ENCODE measurements at places on chromosomes 1 and 21. TPM values are rescaled to one million over a fixed set of nuclear protein-coding genes. Genes with fewer than 3 reads are reported as not detected.
A peak's percentile ranks its signal among the peaks of the same experiment; 100 is the strongest.

- H3K4me3 ChIP-seq, result no peak overlapping the region
- peak; percentile 49 for DNase-seq
- H3K27ac ChIP-seq, result no peak overlapping the region
- no peaks in the 10 kb centered on the region for H3K27me3 ChIP-seq
These were observed 5.8 kb downstream of the TRIM11 start for GRCh38 chr1:228400692-228401454.

GRCh38 chr1:161728376-161729226 is 7.3 kb downstream of the FCRLB start:
- DNase-seq, result no peak
- no peaks in the 10 kb centered on the region for H3K36me3 ChIP-seq
- H3K27ac ChIP-seq, result no peak overlapping the region
- no peak overlapping the region for H3K4me3 ChIP-seq

DNA sequence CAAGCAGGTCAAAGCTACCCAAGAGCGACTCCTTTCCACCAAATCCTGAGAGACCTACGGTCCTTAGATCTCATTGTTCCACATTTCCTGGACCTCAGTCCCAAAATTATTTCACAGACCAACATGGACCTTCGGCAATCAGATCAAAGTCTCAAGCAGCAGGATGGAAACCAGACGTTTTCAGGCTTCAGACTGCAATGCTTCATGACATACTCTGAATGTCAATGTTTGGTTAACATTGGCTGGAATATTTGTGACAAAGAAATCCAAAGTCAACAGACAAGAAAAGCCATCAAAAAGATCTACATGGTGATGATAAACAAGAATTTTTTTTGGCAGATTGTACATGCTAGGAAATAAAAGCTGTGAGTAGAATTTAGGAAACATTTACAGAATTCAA is 1057.3 kb downstream of the ADGRL2 start:
- no peak overlapping the region for H3K4me3 ChIP-seq
- no peak overlapping the region for H3K27ac ChIP-seq
- no peaks in the 10 kb centered on the region for H3K36me3 ChIP-seq
- no peaks in the 10 kb centered on the region for H3K27me3 ChIP-seq
- DNase-seq, result no peak

- peaks cover 18% of the 10 kb centered on the region for H3K27me3 ChIP-seq
- H3K4me1 ChIP-seq, result no peaks in the 10 kb centered on the region
- DNase-seq, result no peak
- H3K4me3 ChIP-seq, result no peak overlapping the region
- H3K27ac ChIP-seq, result no peak overlapping the region
These were observed 19.2 kb upstream of the PEX10 start for GRCh38 chr1:2431518-2431917.

- H3K4me1 ChIP-seq, result no peaks in the 10 kb centered on the region
- peaks cover 92% of the 10 kb centered on the region for H3K36me3 ChIP-seq
- no peak overlapping the region for H3K27ac ChIP-seq
- H3K27me3 ChIP-seq, result no peaks in the 10 kb centered on the region
- H3K4me3 ChIP-seq, result no peak overlapping the region
These were observed 35.2 kb downstream of the SCYL3 start for GRCh38 chr1:169858467-169858866.

The NEXN gene
- 26.4 TPM for total RNA-seq

The NOTCH2 gene
- 97.3 TPM for total RNA-seq
